ENCODE measurements at places on chromosomes 16 and 17.

- no peak overlapping the region for H3K27ac ChIP-seq
- H3K36me3 ChIP-seq: no peaks in the 10 kb centered on the region
- peaks cover 3% of the 10 kb centered on the region for H3K4me1 ChIP-seq
- no peak for DNase-seq
- H3K27me3 ChIP-seq: no peaks in the 10 kb centered on the region
Observed at GRCh38 chr17:59433586-59433985, 102.1 kb downstream of the YPEL2 start.

GRCh38 chr17:28540231-28540630 lies 12.2 kb downstream of the UNC119 start:
- no peaks in the 10 kb centered on the region for H3K27me3 ChIP-seq
- no peaks in the 10 kb centered on the region for H3K36me3 ChIP-seq
- no peak overlapping the region for H3K4me3 ChIP-seq

DNA sequence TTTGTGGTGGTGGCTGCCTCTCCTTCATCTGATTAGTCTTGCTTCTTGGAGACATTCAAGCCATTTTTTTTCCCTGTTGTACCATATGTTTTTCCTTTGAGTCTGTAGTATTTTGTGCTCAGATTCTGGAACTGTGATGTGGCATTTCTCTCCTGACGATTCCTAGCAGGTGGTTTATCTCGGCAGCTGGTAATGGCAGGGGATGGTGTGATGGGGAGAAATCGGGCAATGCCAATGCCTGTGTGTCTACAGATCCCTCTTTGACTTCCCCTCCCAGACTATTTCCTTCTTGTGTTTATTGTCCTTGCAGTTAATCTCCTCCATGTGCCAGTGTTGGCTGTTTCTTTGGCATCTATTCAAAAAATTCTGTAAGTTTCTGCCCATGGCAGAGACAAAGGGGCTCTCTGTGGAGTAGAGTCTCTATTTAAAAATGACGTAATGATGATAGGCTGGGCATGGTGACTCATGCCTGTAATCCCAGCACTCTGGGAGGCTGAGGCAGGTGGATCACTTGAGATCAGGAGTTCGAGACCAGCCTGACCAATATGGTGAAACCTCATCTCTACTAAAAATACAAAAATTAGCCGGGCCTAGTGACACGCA lies 90.2 kb upstream of the ERCC4 start:
- H3K27me3 ChIP-seq: no peaks in the 10 kb centered on the region
- DNase-seq: no peak

DNA sequence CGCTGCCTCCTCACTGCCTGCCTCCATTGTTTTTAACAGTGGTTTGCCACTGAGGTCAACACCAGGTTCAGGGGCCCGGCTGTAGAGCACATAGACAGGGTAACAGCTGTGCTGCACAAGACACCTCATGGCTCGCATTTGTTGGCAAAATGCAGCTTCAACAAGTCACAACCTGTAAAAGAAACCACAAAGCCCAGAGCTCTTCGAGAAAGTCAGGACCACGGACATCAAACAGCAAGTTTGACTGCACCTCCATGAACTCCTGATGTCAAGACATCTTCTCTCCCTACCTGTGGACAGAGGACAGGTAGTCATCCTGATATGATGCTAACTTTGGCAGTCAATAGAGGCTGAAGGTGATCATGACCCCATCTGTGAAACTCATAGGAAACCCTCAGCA lies 142.4 kb upstream of the SOX9 start:
- H3K27ac ChIP-seq: no peak overlapping the region
- no peaks in the 10 kb centered on the region for H3K36me3 ChIP-seq
- no peaks in the 10 kb centered on the region for H3K27me3 ChIP-seq
- H3K4me1 ChIP-seq: no peaks in the 10 kb centered on the region
- no peak for DNase-seq
- no peak overlapping the region for H3K4me3 ChIP-seq

- DNase-seq: no peak
- H3K4me3 ChIP-seq: no peak overlapping the region
- H3K36me3 ChIP-seq: no peaks in the 10 kb centered on the region
- no peaks in the 10 kb centered on the region for H3K4me1 ChIP-seq
- H3K27me3 ChIP-seq: peaks cover 8% of the 10 kb centered on the region
- H3K27ac ChIP-seq: no peak overlapping the region
Observed at GRCh38 chr16:89197633-89198416, 2.5 kb downstream of the SLC22A31 start.

- peaks cover 18% of the 10 kb centered on the region for H3K27me3 ChIP-seq
- no peaks in the 10 kb centered on the region for H3K4me1 ChIP-seq
Observed at GRCh38 chr16:709566-710499, 4.2 kb upstream of the FBXL16 start.

GRCh38 chr17:74089869-74090464 lies 113.5 kb upstream of the RPL38 start:
- H3K4me3 ChIP-seq: no peak overlapping the region
- H3K36me3 ChIP-seq: no peaks in the 10 kb centered on the region
- H3K4me1 ChIP-seq: no peaks in the 10 kb centered on the region
- peak; percentile 94 for DNase-seq
- H3K27ac ChIP-seq: no peak overlapping the region
- no peaks in the 10 kb centered on the region for H3K27me3 ChIP-seq

GRCh38 chr16:13958474-13958873 lies 38.5 kb downstream of the ERCC4 start:
- H3K36me3 ChIP-seq: no peaks in the 10 kb centered on the region
- no peak overlapping the region for H3K4me3 ChIP-seq
- H3K27ac ChIP-seq: no peak overlapping the region
- no peaks in the 10 kb centered on the region for H3K27me3 ChIP-seq
- H3K4me1 ChIP-seq: peaks cover 8% of the 10 kb centered on the region
- DNase-seq: no peak

GRCh38 chr16:13766334-13766733 lies 153.6 kb upstream of the ERCC4 start:
- H3K36me3 ChIP-seq: no peaks in the 10 kb centered on the region
- no peaks in the 10 kb centered on the region for H3K27me3 ChIP-seq
- no peak overlapping the region for H3K27ac ChIP-seq
- no peak for DNase-seq
- no peaks in the 10 kb centered on the region for H3K4me1 ChIP-seq

- no peak overlapping the region for H3K4me3 ChIP-seq
- H3K27me3 ChIP-seq: no peaks in the 10 kb centered on the region
- H3K27ac ChIP-seq: no peak overlapping the region
- H3K4me1 ChIP-seq: no peaks in the 10 kb centered on the region
- H3K36me3 ChIP-seq: no peaks in the 10 kb centered on the region
Observed at GRCh38 chr17:79420318-79421243, 190.3 kb downstream of the RBFOX3 start.

DNA sequence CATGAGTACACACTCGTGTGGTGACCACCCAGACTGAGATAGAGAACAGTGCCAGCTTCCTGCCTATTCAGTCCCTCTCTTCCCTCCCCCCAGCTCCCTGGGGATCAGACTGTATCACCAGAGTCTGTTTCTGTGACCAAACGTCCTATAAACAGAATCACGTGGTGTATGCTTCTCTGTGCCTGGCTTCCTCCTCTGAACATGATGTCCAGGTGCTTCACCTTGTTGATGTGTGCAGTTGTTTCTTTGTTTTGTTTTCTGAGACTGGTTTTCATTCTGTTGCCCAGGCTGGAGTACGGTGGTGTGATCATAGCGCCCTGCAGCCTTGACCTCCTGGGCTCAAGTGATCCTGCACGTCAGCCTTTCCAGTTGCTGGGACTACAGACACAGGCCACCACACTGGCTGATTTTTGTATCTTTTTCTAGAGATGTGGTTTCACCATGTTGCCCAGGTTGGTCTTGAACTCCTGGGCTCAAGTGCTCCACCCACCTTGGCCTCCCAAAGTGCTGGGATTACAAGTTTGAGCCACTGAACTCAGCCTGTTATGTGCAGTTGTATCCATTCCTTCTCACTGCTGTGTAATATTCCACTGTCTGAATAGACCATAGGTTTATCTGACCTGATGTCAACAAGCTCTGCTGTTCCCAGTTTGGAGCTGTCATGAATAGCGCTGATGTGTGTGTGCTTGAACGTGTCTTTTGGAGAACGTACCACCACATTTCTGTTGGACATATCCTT lies 28.9 kb upstream of the PRM1 start:
- H3K27me3 ChIP-seq: no peaks in the 10 kb centered on the region
- H3K4me1 ChIP-seq: peaks cover 7% of the 10 kb centered on the region
- no peak for DNase-seq
- no peaks in the 10 kb centered on the region for H3K36me3 ChIP-seq
- no peak overlapping the region for H3K27ac ChIP-seq

DNA sequence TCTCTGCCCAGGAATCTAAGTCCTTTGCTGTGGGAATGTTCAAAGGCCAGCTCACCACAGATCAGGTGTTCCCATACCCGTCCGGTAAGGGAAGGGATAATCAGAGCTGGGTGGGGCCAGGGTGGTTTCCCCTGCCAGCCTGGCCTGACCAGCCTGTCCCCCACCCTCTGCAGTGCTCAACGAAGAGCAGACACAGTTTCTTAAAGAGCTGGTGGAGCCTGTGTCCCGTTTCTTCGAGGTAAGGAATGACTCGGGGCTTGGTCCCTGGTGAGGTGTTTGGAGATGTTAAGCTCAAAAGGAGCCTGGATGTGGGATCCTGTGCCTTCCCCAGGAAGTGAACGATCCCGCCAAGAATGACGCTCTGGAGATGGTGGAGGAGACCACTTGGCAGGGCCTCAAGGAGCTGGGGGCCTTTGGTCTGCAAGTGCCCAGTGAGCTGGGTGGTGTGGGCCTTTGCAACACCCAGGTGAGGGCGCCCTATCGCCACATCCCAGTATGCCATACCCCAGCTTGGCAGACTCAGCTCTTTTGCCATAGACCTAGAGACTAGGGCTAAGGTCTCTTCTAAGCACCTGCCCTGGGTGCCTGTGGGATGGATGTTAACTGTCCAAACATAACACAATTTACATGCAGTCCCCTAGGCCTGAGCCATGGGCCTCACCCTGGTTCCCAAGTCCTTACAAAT lies 997 bp downstream of the ACADVL start:
- peak overlapping the region; percentile 50 for H3K27ac ChIP-seq
- H3K36me3 ChIP-seq: peaks cover 10% of the 10 kb centered on the region
- peaks cover 14% of the 10 kb centered on the region for H3K4me1 ChIP-seq
- H3K4me3 ChIP-seq: peak overlapping the region; percentile 40

DNA sequence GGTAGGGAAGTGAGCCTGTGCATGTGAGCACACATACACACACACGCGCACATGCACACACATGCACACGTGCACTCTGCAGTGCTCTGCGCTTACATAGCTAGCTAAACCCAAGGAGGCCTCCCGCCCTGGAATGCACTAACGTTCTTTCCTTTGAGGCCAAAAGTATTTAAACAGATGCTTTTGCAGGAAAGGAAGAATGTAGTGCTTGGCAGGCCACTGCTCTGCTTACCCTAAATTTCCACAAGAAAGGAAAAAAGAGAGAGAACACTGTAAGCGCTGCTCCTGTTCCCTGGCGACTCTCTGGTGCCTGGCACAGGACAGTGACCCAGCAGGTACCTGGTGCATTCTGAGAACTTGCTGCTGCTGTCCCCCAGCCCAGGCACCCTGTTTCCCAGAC lies 31.3 kb upstream of the MRPS23 start:
- H3K4me1 ChIP-seq: peaks cover 6% of the 10 kb centered on the region
- H3K27ac ChIP-seq: no peak overlapping the region
- H3K4me3 ChIP-seq: no peak overlapping the region
- no peak for DNase-seq

- no peak overlapping the region for H3K4me3 ChIP-seq
- H3K27ac ChIP-seq: no peak overlapping the region
- H3K36me3 ChIP-seq: no peaks in the 10 kb centered on the region
Observed at GRCh38 chr17:40949418-40949817, 12.0 kb upstream of the KRT23 start.

- H3K4me3 ChIP-seq: no peak overlapping the region
- H3K27ac ChIP-seq: no peak overlapping the region
- H3K4me1 ChIP-seq: no peaks in the 10 kb centered on the region
- DNase-seq: no peak
- H3K36me3 ChIP-seq: no peaks in the 10 kb centered on the region
Observed at GRCh38 chr16:16154281-16154951, 68.9 kb downstream of the ABCC6 start.

DNA sequence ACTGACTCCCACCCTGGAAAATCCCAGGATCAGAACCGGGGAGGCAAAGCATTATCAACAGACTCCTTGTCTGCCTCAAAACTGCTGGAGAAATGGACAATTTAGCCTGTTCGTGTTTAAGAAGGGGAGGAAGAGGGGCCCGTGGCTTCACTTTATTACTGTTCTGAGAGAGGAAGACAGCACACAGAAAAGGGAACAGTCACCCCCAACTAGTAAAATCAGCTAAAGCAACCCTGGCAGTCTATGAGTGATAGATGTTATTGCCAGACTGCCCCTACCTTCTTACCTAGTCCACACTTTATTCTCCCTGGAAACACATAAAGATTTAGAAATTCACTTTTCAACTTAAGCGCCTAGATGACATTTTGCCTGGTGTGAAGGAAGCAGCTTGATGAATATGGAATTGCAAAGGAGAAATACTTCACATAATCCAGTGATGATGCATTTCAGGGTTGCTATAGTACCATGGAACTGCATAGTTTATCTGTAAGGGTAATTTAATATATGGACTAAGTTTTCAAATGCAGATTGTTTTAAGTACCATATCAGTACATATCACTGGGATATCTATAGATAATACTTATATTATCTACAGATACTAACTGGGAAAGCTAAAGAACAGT lies 36.9 kb upstream of the TRAP1 start:
- no peaks in the 10 kb centered on the region for H3K27me3 ChIP-seq
- no peak overlapping the region for H3K4me3 ChIP-seq
- peaks cover 7% of the 10 kb centered on the region for H3K36me3 ChIP-seq

DNA sequence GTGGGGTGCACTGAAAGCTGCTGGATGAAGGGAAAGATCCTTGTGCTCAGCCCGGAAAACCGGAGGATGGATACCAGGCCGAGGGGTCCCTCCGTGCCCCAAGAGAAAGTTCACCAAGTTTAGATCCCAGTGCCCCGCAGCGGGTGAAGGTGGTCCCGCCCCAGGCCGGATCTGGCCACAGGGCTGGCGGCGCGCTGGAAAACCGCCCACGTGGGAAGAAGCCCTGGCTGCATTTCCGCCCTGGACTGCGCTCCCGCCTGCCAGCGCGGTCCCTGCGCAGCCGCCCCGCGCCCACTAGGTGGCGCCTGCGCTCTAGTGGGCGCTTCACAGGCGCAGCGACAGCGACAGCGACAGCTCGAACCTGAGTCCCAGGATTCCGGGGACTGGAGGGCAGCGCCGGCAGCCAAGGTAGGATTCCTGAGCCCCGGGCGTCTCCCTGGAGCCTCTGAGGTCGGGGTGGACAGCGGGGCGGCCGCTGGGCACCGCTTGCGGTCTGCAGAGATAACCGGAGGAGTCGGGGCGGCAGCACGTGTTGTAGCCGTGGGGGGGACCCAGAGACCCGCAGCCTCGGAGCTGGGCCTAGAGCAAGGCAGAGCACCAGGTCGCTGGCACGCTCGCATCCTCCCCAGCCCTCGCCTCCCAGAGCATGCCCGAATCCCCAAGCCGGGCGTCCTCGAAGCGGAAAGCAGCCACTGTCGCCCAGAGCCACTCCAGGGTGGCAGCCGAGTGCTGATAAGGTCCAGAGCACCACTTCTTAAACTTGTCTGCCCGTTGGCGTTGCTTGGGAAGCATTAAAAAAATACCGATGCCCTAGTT lies at the start of gene CHD9:
CHD9 (plus strand) TSS at position 322 of the 816 bp plus-strand sequence. CDS start 101,099 bp downstream, outside the sequence.
- peak within 1 kb of the TSS; percentile 90 for H3K27ac ChIP-seq
- H3K4me3 ChIP-seq: peak within 1 kb of the TSS; percentile 61
- no peaks in the 10 kb centered on the region for H3K27me3 ChIP-seq

GRCh38 chr17:77779711-77780539 lies 178.6 kb upstream of the TNRC6C start:
- H3K4me1 ChIP-seq: no peaks in the 10 kb centered on the region
- no peaks in the 10 kb centered on the region for H3K36me3 ChIP-seq
- DNase-seq: peak; percentile 41
- H3K4me3 ChIP-seq: no peak overlapping the region
